ENCODE measurements at places on chromosomes 7 and 10.
A peak's percentile ranks its signal among the peaks of the same experiment; 100 is the strongest.

- no peak for DNase-seq
Measured at GRCh38 chr10:102492983-102493382, 9.5 kb downstream of the ACTR1A start.

DNA sequence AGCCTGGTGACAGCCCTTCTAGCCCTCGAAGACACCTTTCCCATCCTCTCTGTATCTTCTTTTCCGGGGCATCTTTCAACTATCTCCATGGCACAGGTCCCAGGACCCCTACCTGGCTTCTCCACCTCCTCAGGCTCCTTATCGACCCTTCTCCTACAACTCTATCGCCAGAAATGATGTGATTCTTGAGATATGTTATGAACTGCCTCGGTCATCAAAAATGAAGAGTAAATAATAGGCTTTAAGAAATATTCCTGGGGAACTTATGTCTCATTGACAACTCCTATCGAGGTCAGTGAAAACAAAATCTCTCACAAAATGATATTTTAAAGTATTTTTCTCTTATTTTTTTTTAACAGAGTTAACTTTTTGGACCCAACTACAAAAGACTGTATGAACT, 405.5 kb upstream of the SHH start:
- no peak for DNase-seq

GRCh38 chr10:93081318-93081717, 7.6 kb downstream of the CYP26A1 start:
- no peak for DNase-seq

GRCh38 chr10:34816085-34816496, 995 bp upstream of the PARD3 start:
- no peak for DNase-seq

DNA sequence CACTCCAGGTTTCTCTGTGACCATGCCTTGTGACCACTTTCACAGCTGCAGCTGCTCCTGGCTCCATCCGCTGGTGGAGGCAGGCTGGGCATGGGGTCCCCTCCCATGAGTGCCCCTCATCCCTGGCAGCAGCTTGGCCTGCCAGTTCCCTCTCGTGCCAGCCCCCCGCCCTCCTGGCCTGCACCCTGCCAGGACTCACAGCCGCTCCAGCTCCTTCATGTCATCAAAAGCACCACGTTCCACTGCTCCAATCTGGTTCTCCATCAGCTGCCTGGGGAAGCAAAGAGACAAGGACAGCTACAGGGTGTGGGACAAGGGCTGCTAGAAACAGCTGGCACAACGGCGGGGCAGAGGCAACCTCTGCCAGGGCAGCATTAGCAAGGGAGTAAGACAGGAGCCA, 22.6 kb downstream of the SLIT1 start:
- no peak for DNase-seq

DNA sequence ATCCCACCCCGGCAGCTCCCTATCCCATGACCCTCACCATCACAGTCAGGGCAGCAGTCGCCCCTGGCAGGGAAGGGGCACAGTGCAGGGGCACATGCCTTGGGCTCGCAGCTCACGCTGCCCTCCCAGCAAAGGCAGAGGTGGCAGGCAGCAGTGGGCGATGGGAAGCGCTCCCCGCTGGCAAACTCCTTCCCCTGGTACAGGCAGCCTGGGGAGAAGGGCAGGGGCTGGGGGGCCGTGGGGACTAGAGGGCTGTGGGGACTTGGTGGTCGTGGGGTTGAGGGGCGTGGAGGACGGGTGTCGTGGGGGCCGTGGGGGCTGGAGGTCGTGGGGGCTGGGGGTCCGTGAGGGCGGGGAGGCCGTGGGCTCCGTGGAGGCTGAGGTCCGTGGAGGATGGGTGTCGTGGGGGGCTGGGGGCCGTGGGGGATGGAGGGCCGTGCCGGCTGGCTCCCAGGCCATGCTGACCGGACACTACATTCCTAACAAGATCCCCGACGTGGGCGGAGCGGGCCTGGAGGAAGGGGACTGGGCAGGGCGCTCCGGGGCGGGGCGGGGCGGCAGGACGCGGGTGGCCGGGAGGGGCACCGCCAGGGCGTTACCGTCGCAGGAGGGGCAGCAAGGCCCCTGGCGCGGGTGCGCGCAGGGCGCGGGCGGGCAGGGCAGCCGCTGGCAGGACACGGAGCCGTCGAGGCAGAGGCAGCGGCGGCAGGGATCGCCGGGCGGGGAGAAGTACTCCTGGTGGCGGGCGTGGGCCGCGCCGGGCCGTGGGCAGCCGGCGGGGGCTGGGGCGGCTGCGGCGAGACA, 20.0 kb downstream of the KCP start:
- no peak for DNase-seq

DNA sequence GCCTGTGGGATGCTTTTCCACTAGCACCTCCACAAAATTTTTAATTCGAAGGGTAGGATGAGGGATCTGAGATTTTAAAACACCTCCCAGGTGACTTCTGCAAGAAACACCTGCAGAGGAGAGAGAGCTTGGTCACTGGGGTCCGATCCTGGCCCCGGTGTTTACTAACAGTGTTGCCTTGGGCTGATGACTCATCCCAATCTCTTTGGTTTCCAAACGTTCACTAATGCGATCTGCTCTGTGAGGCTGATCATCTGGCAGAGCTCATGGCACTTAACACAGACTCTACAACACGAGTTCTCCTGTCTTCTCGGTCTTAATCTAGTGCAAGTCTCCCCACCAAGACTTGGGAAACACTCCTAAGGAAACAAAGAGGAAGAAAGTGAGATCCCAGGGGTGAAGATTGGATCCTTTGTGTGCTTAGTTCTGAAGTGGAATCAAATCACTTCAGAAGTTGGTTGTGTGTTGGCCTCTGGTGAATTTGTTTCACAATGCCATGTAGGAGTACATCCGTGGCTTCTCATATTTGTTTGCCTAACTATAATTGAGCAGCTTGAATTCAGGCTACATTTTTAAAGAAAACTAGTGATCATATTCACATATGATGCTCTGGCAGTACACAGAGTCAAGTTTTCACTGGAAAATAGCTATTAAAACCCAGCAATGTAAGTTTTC, 407.9 kb downstream of the NRG3 start:
- no peak for DNase-seq

- peak; percentile 35 for DNase-seq
Measured at GRCh38 chr10:98391578-98391991, 23.4 kb downstream of the PYROXD2 start.

DNA sequence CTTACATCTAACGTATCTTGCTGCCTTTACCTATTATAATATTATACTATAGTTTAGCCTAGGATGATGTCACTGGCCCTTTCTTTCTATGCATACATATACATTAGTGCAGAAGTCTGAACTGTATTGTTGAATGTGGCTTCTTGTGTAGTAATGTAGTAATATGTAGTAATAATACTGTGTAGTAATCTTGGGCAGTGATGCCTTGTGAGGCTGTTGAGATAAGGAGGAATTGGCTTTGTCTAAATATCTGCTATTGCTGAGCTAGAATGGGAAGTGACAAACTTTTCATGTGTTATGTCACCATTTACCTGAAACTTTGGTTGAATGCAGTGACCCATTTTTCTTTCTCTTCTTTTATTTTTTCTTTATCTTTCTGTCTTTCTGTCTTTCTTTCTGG, 11.0 kb downstream of the GLCCI1 start:
- DNase-seq = no peak

DNA sequence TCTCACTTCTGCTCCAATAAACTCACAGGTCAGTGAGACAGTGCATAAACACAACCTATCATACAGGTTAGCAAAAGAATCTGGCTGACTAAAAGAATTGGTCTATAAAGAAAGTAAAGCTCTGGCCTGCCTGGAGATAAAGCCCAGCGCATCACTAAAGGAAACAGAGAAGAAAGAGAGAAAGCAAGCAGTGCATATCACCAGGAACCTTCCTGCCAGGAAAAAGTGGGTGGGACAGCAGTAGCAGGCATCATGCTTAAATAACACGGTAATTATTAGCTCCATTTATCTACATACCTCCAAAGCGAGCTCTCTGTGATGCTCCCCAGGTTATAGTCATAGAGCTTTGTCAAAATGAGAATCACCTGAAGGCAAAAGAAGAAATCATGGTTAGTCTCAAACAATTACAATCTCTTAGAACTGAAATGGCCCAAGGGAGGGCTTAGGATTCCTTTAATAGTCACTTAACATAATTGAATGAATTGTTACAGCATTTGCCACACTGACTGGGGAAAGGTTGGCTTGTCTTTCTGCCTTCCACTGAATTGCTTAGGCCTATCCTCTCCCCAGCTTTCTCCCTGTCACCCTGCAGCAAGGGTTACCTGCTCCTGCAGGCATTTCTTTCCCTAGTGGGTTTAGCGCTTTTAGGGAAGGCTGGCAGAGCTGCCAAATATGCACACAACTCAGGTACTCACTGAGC, 208.1 kb downstream of the SORCS1 start:
- no peak for DNase-seq

DNA sequence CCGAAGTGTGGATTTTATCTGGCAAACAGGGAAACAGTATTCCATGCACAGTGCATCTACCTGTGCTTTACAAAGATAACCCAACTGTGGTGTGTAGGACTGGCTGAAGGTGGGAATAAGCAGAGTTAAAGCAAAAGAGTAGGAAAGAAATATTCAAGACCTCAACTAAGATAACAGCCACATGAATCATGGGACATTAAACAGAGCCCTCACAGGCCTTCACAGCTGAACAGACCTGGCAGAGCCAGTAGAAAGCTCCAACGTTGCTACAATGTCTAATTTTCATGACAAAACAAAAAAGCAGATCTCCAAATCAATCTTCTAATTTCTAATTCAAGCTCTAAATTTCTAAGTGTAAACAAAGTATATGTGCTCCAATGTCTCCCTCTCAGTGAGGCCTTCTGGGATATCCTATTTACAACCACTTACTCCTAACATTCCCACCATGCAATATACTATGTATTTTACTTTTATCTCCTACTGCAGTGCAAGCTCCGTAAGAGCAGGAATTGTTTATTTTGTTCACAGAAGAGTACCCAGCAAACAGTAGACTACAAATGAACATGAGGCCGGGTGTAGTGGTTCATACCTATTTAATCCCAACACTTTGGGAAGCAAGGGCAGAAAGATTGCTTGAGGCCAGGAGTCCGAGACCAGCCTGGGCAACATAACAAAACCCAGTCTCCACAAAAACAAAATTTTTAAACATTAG, 63.5 kb downstream of the UBE2H start:
- DNase-seq = no peak

DNA sequence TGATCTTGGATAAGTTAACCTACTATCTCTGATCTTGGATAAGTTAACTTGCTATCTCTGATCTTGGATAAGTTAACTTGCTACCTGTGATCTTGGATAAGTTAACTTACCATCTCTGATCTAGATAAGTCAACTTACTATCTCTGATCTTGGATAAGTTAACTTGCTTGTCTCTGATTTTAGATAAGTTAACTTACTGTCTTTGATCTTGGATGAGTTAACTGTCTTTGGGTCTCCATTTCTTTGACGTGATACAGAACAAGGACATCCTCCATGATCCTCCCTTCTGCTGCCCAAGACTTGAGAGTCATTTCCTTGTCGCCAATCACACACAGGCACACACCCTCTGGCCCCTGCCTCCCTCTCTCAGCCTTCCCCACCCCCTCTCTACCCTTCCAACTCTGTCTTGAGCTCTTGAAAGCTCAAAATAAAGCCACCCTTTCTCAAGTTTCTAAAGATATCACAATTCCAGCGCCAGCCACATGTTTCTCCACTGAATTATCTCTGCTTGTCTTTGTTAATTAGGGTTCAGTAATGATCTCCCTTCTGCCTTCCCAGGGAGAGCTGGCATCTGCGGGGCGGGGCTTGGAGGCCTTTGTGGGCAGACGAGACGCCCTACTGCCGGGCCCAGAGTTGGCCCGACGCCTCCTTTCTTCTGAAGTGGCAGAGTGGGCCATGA, 85.1 kb upstream of the GTF2I start:
- no peak for DNase-seq

GRCh38 chr10:115939101-115939854, 333.7 kb downstream of the GFRA1 start:
- DNase-seq = no peak

- no peak for DNase-seq
Measured at GRCh38 chr7:128129224-128129864, 98.1 kb upstream of the LRRC4 start.

DNA sequence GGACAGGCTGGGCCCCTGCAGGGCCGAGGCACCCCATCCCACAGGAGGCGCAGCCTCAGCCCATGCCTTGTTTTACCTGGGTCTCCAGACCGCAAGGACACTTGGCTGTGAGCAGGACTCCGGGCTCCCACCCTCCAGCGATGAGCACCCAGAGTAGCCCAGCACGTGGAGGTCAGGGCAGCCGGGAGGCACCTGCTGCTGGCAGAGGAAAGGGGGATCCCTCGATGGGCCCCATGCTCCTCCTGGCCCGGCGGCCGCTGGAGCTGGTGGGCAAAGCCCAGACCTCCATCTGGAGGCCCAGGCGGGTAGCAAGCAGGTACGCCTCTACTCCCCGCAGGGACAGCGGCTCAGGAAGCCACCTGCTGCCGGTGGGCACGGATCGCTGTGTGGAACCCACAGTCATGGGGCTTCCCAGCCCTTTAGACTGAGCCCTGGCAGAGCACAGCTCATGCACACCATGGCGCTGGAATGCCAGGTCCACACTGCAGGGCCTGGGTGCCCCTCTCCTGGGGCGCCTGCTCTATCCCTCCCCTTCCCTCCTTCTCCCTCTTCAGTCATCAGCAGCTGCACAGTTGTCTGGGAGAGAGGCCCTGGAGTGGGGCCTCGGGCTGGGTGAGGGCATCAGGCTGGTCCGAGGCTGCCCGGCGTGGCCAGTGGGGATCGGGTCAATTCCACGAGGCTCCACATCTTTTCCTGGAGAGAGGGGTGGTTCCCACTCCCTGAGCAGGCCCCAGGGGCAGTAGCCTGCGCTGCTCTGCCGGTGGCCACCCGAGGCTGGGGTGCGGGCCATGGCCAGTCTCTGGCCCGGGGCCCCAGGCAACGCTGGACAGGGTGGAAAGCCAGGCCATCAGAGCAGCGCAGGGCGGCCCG, 65.7 kb downstream of the PWWP2B start:
- DNase-seq = no peak

DNA sequence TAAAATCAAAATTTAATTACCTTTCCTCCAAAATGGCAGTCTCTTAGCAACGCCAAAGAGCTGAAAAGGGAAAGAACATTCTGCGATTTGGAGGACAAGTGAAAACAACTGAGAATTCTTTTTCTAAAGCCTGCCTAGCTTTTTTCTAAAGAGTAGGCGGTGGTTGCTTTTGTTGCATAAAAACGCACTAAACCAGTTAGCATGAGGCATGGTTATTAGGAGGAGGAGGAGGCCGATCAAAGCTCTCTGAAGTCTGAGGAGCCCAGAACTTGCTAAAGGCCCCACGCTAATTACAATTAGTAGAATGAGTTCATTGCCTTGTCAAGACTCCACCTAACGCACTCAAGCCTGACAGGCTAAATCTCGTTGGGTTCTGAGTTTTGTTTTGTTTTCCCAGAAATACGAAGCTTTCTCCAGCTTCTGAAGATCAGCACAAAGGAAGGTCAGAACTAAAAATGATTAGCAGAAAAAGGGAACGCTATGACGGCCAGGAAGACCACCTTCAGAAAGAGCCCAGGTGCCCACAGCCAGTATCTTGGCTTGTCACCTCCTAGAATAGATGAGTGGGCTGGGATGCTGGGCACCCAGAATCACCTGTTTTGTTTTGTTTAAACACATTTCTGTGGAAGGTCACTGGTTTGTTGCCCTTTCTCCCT, 72.0 kb downstream of the FGFR2 start:
- no peak for DNase-seq

Data from activated CD4-positive, alpha-beta T cell treated with anti-CD3 and anti-CD28 coated beads, Interleukin-2, Interleukin-6, amounts not matched to agents 100 ng/mL and 50 ng/mL, durations not matched to agents 16 hours and 8 hours (primary cell).